ENCODE measurements at places on chromosomes 12 and 14. TPM values are rescaled to one million over a fixed set of nuclear protein-coding genes. Genes with fewer than 3 reads are reported as not detected.

GRCh38 chr12:112938751-112939150 lies 477 bp downstream of the OAS3 start:
- peak; percentile 25 for DNase-seq

Gene TSPAN19
- 10.5 TPM for polyA plus RNA-seq

DNA sequence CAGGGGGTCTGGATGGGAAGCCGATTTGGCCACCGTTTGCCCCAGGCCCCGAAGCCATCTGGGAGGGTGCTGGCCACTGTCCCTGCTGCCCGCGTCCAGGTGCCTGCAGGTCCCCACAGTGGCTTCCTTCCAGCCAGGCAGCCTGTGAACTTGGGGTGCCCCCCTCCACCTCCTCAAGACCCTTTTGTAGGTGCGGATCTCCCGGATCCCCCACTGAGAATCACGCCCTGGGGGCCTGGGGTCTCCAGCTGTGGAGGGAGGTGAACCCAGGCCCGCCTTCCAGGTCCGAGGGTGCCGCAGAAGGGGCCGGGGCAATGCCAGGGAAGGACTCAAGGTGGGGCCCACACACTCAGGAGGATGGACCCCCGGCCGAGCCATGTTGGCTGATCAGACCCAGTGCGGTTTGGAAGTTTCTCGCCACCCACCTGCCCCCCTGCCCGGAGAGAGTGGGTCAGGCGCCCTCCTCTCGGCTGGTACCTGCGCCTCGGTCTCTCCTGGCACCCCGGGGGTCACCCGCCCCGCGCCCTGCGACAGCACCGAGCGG lies 1.7 kb downstream of the MMP17 start:
- DNase-seq, result no peak

GRCh38 chr12:85836197-85837090 lies at the start of gene RASSF9:
Gene RASSF9 (minus strand): TSS chr12:85836409. CDS start chr12:85836201, 208 bp downstream.
- DNase-seq, result peak; percentile 89

DNA sequence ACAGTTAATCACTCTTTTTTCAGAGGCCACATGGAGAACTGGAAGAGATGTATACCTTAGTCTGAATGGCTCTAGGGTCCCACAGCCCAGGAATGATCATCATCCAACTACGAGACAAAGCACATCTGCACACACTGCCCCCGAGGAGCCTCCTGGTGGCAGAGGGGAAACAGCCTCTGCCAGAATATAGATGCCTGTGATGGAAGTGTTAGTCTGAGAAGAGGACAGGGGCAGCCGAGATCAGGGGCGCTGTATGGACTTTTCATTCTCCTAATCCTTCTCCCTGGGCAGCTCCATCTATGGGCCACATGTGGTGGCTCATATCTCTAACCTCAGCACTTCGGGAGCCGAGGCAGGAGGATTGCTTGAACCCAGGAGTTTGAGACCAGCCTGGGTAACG lies 82.8 kb upstream of the CAPRIN2 start:
- DNase-seq, result no peak

GRCh38 chr12:104579718-104580495 lies 123.2 kb downstream of the CHST11 start:
- no peak for DNase-seq

Gene PTGER2
- polyA plus RNA-seq, result 20.6 TPM

GRCh38 chr14:20836668-20837338 lies 34.2 kb upstream of the RNASE1 start:
- DNase-seq, result peak; percentile 52

Gene LUM
- polyA plus RNA-seq, result 74.5 TPM

DNA sequence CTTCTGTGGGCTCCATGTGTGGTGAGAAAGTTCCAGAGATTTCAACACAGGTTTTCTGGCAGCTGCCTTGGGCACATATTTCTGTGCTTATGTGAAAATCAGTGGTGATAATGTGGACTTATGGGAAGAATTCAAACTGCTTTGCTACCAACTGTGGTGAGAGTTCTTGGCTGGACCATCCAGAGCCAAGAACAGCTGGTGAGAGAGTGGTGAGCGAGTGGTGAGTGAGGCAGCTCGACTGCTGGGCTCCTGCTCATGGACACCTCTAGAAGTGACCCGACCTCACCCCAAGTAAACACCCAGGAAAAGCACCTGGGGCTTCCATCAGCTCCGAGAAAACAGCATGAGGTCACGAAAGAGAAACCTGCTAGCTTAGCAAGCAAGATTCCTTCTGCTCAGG lies 106.4 kb downstream of the PIWIL1 start:
- no peak for DNase-seq

Gene P2RX7
- 5.3 TPM for polyA plus RNA-seq

Gene ATXN2
- polyA plus RNA-seq, result 29.6 TPM

Gene RFX4
- polyA plus RNA-seq, result not detected

- DNase-seq, result no peak
These were observed 1.0 kb upstream of the BDKRB2 start for GRCh38 chr14:96203635-96204034.

DNA sequence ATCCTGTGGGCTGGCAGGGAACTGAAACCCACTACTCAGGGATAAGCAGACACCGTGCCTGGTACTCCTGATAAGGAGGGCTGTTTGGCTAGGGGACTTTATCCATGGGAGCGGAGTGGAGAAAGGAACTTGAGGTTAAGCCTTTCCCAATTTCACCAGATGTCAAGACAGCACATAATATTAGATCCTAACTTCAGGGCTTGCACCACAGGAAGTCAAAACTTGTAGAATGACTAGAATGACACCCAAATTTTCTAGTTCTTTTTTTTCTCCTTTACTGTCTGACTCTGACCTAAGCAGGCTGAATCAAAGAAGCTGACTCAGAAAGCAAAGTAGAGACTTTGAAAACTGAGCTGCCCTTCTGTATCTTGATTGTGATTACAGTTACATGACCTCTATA lies 7.1 kb upstream of the CGRRF1 start:
- DNase-seq, result no peak

Gene KRT71
- not detected for polyA plus RNA-seq

Gene ESRRB
- polyA plus RNA-seq, result 0.02 TPM

DNA sequence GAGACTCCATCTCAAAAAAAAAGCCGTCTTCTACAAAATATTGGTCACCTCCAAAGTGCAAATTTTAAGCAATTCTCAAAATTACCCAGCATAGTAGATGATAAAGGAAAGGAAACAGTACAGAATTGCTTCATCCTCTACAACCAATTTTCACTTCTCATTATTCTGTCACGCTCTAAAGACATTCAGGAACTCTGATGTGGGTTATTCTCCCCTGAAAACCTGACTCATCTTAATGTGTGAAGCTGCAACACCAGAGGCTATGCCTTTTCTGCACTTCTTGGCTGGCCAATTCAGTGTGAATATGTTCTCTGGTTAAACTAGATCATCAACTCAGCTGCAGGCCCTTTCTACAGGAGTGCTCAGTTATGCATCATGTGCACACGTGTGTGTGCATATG lies 11.0 kb downstream of the PTGER2 start:
- no peak for DNase-seq

Gene NPFF
- polyA plus RNA-seq, result 0.45 TPM

Gene C12orf60
- 0.71 TPM for polyA plus RNA-seq

- DNase-seq, result no peak
These were observed 2.8 kb downstream of the CAND1 start for GRCh38 chr12:67271976-67272375.

DNA sequence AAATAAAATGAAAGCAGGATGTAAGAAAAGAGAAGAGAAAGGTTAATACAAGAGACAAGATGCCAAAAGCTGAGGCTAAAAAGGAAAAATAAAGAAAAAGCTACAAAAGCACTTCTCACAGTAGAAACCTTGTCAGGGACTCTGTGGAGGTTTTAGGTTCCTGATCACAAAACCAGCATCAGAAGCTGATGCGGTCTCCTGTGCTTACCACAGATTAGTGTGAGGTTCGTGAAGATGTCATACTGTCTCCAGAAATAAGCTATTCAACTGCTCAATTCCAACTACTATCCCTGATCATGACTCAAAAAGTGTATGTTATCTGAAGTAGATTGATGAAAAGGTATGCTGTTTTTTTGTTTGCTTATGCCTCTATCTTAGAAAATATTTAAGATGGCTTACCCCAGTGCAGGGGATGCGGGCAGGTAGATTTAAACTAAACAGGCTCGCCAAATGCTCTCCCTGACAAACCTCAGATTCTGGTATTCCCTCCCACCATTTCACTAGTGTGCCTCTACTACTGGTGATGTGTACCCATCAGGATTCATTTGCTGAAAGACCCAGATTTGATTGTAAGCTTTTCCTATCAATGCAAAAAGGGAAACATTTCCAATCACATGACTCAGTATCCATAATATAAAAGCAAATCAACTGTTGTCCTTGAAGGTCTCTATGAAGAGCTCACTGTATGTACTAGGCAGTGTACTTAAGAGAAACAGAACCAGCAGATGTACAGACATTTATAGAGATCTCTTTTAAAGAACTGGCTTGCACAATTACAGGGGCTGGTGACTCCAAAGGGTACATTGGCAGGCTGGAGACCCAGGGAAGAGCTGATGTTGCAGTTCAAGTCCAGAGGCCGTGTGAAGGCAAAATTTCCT lies 169.5 kb upstream of the FOXN3 start:
- no peak for DNase-seq

GRCh38 chr14:61596990-61597389 lies 98.3 kb upstream of the HIF1A start:
- DNase-seq, result peak; percentile 34

Gene ESR2
- 0.11 TPM for polyA plus RNA-seq

GRCh38 chr12:119157528-119157927 lies 21.2 kb upstream of the HSPB8 start:
- no peak for DNase-seq

DNA sequence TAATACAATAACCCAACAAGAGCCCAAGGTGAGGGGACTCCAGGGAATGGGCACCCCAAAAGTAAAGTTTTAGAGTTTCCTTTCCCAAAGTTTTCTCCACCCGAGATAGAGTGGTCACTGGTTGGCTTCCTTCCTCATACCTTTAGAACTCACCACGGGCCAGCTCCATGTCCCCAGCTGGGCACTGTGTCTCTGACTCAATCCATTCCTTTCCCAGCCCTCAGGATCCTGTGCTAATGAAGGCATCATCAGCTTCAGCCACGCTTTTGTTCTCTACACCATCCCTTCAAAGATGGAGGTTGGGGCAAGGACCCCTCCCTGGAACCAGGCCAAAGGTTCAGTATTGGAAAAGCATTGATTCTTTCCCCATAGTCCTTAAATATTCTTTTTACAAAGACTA lies 59.8 kb upstream of the VASH1 start:
- no peak for DNase-seq

DNA sequence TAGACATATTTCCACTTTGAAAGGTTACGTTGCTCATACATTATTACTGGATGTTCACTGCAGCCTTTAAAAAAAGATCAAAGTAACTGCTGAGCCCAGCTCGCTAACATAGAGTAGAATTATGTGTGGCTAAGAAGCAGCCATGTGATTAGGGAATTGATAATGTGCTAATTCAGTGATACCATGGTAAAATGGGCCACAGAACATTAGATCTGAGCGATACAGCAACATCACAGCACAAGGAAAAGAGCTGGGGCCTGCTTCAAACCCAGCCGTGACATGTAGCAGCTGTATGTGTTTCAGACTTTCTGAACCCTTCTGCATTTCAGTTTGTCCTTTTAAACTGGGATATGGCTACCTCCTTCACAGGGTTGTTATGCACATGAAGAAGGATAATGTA lies 92.3 kb upstream of the LMNTD1 start:
- DNase-seq, result peak; percentile 24

DNA sequence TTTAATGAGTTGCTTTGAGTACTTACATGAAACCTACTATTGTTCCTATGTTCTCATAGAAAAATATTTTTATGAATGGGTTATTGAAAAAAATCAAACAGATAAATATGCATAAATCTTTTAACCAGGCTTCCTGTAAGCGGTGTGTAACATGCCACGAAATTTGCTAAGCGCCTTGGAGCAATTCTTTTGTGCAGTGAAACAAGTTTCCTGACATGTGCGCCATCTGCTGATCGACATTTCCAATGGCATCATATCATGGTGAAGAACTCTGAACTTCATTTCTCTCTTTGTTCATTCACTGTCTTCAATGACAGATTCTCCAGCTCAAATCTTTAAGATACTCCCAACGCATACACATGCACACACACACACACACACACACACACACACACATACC lies 145.6 kb upstream of the NAV3 start:
- DNase-seq, result peak; percentile 70

GRCh38 chr14:95365401-95365800 lies 45.7 kb upstream of the CLMN start:
- DNase-seq, result no peak

- peak; percentile 4 for DNase-seq
These were observed 266.3 kb upstream of the PRKD1 start for GRCh38 chr14:30193845-30194501.

DNA sequence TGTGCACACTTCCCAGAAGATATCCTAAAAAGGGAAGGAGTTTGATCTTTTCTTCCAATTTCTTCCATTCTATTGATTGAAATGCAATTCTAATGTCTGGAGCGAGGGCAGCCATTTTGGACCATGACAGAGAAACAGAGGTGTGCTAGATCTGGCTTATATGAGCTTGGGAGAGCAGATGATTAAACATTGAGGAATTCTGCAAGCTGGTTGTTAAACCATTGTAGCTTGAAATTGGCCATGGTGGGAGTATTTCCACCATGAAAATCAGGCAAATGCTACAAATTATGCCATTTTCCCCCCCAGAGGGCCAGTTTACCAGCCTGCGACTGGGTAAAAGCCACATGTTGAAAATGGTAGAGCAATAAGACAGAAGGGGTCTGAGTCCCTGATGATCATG lies 155.0 kb downstream of the PAWR start:
- no peak for DNase-seq

- DNase-seq, result no peak
These were observed 1548.6 kb upstream of the TMEM132C start for GRCh38 chr12:126718365-126718764.

Gene B4GALNT1
- polyA plus RNA-seq, result 0.93 TPM

DNA sequence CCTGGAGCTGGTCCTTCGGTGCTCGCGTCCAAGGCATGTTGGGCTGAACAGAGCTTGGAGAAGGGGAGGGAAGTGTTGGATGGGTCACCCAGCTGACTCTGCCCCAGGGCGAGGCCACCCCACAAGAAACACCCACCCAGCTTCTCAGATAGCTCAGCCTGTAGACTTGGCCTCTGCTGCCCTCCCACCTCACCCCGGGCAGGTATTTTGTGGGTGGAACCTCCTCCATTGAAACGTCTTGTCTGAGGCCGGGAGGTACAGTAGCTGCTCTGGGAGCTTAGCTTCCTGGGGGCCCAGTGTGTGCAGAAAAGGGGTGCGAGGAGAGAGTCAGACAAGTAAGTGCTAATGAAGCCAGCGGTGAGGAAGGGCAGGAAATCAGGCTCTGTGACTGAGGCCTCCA lies 54.8 kb upstream of the TSPAN9 start:
- DNase-seq, result no peak

DNA sequence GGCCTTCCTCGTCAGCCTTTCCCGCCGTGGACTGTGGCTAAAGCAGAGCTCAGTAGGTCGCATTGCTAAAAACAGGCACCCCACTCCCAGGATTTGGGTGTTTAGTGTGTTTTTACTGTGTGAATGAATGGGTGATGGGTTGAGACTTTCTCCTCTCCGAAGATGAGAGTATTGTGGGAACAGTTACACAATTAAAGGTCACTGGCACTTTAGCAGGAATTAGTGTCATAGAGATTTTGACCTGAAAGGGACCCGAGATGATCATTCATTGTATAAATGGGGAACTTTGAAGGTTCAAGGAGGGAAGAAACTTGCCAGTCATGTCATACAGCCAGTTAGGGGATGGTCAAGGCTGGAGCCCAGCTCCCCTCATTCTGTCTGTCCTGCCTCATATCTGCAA lies 56.9 kb downstream of the TSPAN9 start:
- DNase-seq, result no peak

Gene CCDC175
- 0.06 TPM for polyA plus RNA-seq

All from lung (tissue), 17 donors.